ENCODE measurements at places on chromosomes 16 and 17.

- no peak for DNase-seq
These were observed 118.3 kb upstream of the FAM20A start for GRCh38 chr17:68719431-68719830.

- DNase-seq: peak; percentile 15
These were observed 8.8 kb downstream of the CNP start for GRCh38 chr17:41975099-41976083.

DNA sequence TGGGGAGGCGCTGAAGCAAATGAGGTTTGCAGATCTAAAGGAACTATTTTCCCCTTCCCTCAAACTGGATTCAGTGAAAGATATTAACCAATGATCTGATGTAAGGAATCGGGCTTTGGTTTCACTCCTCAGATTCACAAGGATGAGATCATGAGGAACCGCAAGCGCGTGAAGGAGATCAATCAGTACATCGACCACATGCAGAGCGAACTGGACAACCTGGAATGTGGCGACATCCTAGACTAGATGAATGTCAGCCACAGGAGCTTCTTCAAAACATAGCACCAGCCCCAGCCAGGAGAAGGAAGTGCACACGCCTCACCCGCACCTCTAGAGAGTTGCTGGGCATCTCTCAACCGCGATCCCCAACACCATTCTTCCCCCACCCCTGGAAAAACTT is 22.5 kb downstream of the ATPAF2 start:
- no peak for DNase-seq

DNA sequence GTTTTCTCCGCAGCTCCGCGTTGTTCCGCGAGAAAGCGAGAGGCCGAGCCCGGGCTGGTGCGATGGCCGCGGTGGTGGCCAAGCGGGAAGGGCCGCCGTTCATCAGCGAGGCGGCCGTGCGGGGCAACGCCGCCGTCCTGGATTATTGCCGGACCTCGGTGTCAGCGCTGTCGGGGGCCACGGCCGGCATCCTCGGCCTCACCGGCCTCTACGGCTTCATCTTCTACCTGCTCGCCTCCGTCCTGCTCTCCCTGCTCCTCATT is 404 bp downstream of the EMC6 start:
- no peak for DNase-seq

- no peak for DNase-seq
These were observed 49.8 kb upstream of the CBX4 start for GRCh38 chr17:79888811-79889634.

GRCh38 chr17:32116937-32117336 is 25.4 kb upstream of the RHOT1 start:
- DNase-seq: no peak

GRCh38 chr17:17685775-17686291 is 4.6 kb downstream of the RAI1 start:
- DNase-seq: no peak

- DNase-seq: no peak
These were observed 80.3 kb downstream of the TNRC6C start for GRCh38 chr17:78038748-78039288.

DNA sequence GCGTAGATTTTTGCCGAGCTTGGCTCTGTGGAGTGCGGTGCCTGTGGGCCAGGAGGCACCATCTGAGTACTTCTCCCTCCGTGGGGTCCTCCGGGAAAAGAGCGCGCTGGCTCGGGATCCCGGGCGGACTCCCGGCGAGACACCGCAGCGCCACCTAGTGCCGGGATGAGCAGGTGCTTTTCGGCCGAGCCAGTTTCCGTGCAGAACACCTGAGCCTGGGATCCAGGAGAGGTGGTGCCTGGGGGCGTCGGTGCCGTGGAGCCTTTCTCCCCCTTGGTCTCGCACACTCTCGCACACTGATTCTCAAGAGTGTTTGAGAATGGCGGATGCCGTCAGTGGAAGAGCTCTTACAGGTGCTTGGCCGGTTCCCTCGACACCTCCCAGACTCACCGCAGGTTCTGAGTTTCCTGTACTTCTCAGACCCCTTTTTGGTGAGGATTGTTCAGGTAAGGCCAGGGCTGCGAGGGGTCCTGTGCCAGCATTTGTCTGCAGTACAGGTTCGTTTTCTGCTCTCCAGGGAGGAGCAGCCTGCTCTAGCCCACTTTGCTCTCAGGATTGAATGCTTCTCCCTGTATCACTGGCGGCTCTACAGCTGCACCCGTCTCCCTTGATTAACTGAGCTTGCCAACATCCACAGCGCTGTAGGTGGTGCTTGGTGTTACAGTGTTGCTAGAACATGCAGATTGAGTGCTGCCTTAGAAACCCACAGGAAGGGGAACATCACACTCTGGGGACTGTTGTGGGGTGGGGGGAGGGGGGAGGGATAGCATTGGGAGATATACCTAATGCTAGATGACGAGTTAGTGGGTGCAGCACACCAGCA is 23.3 kb downstream of the TBCD start:
- no peak for DNase-seq

GRCh38 chr17:49483599-49484509 is 11.2 kb upstream of the NGFR start:
- DNase-seq: no peak

- no peak for DNase-seq
These were observed 22.7 kb downstream of the USP22 start for GRCh38 chr17:21019976-21020586.

DNA sequence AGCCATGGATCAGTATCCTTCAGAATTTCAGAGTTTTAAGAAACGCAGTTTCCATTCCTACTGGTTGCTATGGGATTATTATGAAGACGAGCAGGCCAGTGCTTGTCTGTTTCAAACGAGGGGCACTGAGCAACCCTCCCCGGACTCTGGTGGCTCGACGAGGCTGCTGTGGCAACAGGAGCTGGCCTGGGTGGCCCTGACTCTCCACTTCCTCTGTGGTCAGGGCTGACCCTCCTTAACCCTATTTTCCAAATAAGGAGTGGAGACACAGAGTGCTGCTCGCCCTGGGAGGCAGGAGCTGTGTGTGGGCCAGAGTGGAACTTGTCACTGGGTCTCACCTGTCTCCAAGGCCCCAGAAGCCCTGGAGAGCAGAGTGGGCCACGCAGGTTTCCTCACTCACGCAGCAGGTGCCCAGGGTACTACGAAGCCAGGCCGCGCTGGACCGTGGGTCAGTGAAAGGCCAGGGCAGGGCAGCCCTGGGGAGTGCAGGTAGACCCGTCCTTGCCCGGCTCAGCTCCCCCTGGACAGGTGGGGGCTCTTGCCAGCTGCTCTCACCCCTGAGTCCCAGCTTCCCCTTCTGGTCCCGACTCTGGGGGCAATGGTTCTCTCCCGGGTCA is 3.3 kb downstream of the GALNS start:
- DNase-seq: no peak

DNA sequence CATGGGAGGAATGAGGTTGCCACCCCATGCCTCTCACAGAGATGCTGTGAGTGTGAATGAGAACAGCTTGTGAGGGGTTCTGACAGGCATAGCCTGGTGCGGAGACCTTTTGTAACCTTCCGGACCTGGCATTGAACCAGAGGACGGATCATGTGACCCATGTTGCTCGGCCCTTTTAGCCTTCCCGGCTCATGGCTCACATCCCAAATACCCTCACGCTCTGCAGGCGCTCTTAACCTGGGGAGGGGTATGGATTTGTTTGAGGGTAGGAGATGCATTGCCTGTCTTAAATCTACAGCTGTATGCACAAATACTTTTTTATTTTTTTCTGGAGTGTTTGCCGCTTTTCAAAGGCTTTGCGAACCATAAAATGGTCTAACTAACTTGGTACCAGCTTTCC is 102.4 kb upstream of the CRHR1 start:
- no peak for DNase-seq

DNA sequence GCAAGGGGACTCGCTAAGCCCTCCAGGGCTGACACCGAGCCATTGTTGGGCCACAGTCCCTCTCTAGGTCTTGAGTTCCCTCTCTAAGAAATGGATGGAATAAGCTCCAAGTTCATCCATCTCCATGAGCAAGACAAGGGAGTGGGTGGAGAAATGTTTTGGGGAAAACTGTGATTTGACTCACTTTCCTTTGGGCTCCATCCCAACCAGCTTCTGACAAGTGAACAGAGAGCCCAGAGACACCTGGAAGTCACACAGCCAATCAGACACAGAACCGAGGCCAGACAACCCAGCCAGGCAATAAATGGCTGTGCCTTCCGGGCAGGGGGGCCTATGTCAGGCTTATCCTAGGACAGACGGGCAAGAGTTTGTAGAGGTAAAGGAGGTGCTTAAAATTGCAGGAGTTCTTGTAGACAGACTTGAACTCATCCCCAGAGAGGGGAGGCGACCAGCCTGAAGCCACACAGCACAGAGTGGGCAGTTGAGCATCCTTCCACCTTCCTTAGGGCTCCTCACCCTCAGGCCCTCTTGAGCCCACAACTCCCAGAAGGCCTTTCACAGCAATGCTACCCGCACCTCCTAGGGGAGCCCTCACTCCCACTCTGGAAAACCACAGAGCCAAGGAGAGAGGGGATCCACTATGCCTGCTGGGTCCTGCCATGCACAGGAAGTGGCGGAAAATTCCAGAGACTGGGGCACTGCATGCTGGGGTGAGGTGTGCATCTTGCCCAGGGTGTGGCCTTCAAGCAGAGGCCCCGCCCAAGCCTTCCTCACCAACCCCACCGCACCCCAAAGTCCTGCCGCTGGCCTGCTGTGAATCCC is 9.5 kb upstream of the FAM83G start:
- DNase-seq: no peak

DNA sequence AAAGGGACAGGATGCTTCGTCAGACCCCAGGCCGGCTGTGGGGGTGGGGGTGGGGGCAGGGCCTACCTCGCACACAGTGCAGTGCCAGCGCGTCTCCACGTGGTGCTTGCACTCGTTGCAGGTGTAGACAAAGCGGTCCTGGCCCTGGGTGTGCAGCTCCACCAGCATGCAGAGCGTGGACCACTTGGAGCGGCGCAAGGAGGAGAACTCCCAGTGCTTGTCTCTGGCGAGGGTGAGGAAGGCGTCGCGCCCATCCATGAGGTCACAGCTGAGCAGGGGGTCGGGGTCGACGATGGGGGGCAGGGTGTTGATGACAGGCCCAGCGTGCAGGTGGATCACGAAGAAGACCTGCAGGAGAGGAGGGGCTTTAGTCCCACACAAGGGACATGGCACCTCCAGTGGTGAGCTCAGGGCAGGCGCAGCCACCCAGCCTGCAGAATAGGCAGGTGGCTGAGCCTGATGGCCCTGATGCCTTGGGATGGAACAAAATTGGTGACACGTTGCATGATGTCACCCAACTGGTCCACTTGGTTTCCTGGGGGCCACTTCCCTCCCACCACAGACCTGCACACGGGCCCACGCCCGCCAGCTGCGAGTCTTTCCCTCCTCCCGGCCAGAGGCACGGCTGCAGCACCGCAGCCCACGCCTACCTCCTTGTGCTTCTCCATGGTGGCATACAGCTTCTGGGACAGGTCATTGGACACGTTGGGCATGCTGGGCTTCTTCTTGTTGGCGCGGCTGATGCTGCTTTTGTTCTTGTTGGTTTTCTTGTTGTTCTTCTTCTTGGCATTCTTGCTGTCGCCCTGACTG is 14.0 kb upstream of the TRAP1 start:
- DNase-seq: no peak

DNA sequence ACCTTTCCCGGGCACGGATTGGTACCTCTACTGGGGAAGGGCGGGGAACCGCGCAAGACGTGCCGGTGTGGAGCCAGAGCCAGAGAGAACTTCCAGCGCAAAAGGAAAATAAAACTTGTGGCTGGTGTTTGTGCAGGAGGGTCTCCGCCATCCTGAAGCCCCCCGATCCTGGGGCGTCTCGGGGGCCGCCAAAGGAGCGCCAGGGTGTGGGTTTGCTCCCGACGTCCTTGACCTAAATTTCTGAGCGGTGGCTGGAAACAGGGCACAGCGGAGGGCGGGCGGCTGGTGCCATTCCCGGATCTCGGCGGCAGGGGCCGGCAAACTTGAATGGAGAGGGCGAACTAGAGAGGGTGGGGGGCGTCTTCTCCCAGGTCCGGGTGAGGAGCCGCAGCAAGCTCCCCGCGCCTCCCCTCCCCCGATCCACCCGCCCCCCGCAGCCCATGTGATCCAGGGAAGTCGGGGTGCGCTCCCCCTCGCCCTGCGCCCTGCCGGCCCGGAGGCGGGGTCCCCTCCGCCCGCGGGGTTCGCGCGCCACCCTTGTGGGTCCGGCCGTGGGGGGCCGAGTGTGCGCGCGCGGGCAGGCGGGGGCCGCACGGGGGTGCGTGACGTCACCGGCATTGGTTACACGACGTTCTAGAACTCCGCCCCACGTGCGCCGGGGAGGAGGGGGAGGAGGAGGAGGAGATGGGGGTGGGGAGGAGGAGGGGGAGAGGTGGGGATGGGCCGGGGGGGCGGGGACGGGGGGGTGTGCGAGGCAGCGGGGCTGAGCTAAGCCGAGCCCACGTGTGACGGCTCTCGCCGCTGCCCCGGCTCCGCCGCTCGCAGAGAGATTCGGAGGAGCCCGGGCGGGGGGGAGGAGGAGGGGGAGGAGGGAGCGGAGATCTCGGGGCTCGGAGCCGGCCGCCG is at the start of gene MSI2:
Gene MSI2 (plus strand): TSS at position 748 of the 906 bp plus-strand sequence. CDS start 220 bp downstream, outside the sequence.
- DNase-seq: peak; percentile 25

GRCh38 chr16:87436225-87437172 is 44.4 kb downstream of the MAP1LC3B start:
- no peak for DNase-seq

DNA sequence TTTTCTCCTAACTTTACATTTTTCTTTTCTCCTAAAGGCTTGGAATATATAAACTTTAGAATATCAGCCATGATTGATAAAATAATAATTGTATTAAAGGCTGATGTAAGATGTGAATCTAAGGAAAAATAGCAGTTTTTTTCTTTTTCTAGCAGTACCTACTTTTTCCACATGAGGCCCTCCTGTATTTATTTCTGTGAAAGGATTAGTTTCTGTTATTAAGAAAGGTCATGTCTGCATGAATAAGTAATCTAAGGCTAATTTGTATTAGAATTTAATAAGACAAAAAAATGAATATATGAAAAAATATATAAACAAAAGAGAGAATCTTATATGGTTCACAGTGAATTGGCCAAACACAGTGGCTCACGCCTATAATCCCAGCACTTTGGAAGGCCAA is 85.3 kb downstream of the STXBP4 start:
- DNase-seq: no peak
